ENCODE measurements at places on chromosomes 16 and 17.

- no peak for DNase-seq
Measured at GRCh38 chr16:735982-736453, 4.8 kb downstream of the CIAO3 start.

- DNase-seq, result no peak
Measured at GRCh38 chr17:3448059-3448665, 14.5 kb upstream of the OR1E2 start.

DNA sequence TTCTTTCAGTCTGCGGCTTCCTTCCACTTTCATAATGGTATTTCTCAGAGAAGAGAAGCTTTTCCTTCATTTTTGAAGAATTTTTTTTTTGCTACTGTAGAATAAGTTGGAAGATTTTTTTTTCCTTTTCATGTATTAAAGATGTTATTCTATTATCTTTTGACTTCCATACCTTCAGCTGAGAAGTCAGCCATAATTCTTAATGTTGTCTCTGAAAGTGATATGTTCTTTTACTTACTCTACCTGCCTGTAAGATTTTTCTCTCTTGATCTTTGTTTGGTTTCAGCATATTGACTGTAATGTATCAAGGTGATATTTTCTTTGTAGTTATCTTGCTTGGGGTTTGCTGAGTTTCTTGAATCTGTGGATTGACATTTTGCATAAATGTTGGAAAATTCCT, 143.5 kb upstream of the TOX3 start:
- DNase-seq, result no peak

DNA sequence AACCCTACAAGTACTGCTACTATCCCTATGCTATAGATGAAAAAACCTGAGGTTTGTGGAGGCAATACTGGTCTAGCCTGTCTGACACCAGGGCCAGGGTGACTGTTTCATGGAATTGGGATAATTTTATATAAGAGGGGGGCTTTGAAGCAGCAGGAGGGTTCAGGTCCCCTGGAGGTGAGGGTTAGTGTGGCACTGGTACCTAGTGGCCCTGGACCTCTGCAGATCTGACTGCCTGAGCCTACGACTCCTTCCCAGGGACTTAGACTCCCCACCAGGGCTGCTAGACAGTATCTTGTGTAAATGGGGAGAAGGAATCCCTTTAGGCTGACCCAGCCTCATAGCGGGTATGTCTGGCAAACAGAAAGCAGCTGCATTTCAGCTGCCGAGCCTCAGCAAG, 6.8 kb downstream of the ADAP2 start:
- DNase-seq, result no peak

- no peak for DNase-seq
Measured at GRCh38 chr16:1792836-1793577, 498 bp downstream of the IGFALS start.

Measured in PC-3 (cell line).